ENCODE measurements at places on chromosomes 4 and X.

- DNase-seq, result no peak
These were observed 260.7 kb downstream of the COL25A1 start for GRCh38 chr4:109041463-109042360.

DNA sequence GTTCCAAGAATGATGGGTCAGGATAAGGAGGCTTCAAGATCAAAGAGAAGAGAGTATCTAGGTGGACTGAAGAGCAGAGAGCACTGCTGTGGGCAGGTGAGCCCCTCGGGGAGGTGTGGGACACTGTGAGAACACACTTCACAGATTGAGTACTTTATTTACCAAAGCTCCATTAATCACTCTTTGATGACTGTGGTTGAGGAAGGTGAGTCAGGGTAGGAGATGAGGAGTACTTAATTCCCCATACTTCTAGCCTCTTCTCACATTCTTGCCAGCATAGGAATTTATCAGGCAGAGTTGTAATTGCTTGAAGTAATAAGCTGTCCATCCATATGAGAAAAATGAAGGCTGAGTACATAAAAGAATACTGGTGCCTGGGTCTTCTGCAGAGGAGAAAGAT lies 375.3 kb downstream of the PCDH10 start:
- DNase-seq, result no peak

- no peak for DNase-seq
These were observed 168.7 kb downstream of the DLG3 start for GRCh38 chrX:70613295-70613694.

- DNase-seq, result no peak
These were observed 223.9 kb upstream of the VEGFC start for GRCh38 chr4:177016541-177017141.

DNA sequence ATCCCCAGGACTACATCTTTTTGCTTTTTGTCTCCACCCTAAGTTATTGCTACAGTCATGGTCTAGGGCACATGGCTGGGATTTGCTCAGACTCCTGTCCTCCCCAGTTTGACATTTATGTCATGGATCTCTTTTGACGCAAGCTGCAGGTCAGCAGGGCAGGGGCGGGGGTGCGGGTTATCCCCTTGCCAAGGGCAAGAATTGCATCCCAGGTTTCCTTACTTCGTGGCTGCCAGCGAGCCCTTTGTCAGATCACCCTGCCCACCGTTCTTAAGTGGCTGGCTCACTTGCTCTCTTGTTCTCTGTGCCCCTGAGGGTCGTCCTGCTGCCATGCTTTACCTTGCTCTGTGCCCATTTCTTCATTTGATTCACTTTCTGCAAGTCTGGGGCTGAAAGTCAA lies 21.1 kb upstream of the UBA1 start:
- no peak for DNase-seq

DNA sequence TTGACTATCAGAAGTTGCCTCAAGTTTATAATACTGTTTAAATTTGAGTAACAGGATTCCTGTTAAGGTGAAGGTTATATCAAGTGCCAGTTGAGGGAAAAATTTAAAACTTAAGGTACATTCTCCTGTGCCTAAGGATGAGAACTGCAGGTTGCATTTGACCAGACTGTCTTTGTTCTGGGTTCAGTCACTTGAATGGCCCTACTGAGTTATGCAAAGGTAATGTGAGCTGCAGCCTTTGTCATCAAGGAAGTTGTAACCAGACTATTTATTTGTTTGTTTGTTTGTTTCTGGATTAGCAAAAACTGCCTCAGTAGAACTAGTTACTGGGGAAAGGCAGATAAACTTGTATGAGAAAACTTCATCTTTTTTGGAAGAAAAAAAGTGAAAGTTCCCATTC lies 131.9 kb downstream of the ATOH1 start:
- DNase-seq, result no peak

GRCh38 chrX:372856-373640 lies 13.7 kb downstream of the PPP2R3B start:
- no peak for DNase-seq

- DNase-seq, result no peak
These were observed 53.7 kb downstream of the TEC start for GRCh38 chr4:48215977-48216376.

- no peak for DNase-seq
These were observed 83.6 kb downstream of the ANAPC10 start for GRCh38 chr4:145014365-145014764.

GRCh38 chrX:49190821-49191573 lies 4.8 kb upstream of the PRICKLE3 start:
- DNase-seq, result peak; percentile 90

DNA sequence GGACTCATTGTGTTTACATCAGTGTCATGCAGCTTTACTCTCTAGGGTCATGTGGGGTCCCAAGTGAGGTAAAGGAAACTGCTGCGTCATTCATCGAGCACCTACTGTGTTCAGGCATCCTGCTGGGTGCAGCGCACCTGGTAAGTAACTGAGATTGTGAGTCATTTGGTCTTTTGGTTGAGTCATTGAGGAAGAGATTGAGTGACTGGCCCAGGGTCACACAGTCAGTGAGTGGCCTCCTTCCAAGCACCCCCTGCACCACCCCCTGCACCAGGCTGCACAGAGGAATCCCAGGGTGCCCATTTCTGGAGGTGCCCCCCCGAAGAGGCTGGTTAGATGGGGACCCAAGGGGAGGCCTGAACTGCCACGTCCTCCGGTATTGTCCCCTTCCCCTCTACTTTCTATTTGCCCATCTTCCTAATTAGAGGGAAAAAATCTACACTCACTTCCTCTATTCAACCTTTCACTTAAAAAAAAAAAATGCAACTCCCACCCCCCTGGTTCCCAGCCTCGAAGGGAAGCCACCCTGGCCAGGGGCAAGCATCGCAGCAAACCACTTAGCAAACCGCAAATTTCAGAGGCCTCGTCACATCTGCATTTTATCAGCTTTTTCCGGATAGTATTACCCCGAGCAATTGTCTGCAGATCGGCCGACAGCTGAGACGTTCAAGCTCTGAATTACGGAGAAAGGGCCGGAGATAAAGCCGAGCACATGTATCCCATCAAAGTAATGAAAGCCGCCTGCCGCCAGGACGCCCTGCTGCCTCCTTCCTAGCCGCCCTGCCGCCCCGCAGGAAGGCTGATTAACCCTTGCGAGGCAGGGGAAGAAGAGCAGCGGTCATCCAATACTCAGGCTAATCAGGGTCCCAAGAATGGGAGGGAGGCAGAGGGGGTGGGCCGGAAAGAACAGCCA lies 96.3 kb upstream of the MSX1 start:
- DNase-seq, result no peak

DNA sequence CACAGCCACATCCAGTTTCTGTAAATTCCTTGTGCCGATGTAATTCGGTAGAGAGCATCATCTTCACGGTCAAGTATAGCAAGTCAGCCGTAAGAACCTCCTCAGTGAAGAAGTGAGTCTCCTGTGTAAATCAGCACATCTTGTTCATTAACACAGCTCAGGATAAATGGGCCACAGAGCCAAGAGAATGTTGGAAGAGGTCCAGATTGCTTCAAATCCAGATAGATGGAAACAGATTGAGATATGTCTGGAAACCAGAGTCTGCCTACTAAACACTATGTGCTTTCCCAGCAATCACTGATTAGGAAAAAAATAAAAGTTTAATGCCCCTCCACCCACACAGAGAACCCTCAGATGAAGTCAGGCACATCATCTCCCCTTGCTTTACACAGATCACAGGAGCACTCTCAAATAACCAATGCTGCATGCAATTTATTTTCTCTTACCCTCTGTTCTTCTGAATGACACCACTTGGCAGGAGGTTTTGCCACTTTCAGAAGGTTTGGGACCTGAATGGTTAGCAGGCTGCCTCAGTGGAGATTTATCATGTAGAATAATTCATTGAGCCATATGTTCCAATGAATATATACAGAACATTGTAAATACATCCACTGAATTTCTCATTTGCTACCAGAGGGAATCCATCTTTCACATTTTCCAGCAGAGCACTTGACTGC lies 357.7 kb downstream of the C4orf33 start:
- DNase-seq, result no peak

DNA sequence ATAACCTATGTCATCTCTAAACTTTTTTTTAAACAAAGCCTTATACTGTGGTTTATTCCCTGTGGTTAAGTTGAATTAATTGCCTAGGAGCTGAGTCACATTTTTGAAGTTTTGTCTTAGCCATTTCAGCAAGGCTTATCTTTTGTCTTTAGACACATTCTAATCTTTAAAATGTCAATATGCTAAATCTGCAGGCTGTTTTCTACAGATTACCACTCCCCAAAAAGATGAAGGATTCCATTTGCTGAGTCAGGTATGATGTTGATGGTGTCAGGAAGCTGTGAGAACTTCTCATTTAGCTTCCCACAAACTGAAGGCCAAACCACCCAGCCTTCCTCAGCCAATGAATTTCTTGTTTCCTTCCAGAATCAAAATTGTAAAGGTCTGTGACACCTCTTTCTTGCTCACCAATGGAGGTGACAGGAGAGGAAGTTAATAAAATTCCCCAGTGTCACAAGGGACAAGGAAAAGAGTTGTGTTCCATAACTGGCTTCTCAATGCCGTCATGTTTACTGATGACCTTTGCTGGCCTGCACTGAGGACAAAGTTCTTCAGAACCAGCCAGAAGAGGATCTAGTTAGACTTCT lies 3.7 kb upstream of the CXCL6 start:
- DNase-seq, result no peak

DNA sequence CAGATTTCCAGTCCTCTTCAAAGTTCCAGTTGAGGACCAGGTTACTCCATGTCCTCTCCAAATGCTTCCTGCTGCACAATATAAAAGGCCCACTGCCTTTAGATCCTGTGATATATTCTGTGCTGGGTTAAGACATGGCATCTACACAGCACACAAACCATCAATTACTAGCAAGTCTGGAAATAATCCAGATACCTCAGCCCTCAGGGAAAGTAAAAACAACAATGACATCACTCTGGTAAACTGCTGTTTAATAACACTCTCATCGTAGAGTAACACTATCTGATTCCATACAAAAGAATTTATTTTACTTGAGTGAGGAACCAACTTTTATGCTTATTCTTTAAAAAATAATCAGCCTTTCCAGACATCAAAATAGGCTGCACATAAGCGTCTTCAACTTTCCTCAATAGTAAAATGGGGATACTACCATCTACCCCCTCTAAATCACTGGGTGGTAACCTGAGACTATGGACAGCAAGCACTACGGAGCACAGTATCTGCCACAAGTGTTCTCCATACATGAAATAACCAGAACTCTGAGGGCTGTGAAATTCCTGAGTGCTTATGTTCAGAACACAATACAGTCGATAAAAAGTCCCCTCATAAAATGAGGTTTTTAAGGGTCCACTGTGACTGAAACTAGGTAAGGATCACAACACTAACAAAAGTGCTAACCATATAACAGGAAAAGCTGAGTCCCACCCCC lies 53.4 kb downstream of the ABCG2 start:
- DNase-seq, result no peak

DNA sequence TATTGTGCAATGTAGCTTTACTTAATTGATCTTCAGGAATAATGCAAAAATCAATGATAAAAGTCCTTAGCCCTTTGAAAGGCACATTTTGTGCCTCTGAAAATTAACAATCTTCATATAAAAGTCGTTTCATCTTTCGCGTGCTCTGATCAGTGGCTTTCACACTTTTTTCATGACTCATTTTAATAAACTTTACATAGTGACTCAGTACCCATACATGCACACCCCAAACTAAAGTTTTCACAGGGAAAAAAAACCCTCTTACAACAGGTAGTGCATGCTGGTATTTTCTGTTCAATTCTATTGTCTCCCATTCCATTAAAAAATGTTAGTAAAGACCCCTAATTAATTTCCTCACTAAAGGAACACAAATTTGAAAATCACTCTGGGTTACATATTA lies 21.5 kb downstream of the RWDD4 start:
- DNase-seq, result no peak

- no peak for DNase-seq
These were observed 7.5 kb downstream of the ADGRA3 start for GRCh38 chr4:22508376-22508775.

DNA sequence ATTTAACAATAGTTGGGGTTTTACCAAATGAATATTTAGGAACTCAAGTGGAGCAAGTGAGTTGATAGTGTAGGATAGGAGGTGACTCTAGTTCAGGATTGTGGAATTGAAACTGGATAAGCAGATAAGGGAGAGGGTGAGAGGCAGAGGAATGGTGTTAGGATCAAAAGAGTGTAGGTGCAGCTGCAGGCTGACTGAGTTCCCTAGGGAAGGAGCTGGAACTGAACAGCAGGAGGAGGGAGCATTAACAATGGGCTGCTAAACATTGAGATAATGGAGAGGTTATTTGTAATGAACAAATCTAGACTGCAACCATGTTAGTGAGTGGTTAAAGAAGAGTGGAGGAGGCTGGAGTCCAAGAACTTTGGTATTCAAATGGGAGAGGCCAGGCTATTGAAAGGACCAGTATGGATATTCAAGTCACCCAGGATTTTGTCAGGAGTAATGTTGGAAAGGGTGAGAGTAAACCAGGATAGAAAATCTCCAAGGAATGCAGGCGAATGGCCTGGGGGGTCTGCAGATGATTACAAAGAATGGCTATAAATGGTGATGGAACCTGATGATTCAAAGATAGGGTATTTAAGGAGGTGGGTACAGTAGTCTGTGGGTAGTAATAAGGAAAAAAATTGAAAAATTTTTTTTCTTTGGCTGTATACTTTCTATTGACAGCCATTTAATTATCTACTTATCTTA lies 497.1 kb upstream of the TENM3 start:
- DNase-seq, result no peak

DNA sequence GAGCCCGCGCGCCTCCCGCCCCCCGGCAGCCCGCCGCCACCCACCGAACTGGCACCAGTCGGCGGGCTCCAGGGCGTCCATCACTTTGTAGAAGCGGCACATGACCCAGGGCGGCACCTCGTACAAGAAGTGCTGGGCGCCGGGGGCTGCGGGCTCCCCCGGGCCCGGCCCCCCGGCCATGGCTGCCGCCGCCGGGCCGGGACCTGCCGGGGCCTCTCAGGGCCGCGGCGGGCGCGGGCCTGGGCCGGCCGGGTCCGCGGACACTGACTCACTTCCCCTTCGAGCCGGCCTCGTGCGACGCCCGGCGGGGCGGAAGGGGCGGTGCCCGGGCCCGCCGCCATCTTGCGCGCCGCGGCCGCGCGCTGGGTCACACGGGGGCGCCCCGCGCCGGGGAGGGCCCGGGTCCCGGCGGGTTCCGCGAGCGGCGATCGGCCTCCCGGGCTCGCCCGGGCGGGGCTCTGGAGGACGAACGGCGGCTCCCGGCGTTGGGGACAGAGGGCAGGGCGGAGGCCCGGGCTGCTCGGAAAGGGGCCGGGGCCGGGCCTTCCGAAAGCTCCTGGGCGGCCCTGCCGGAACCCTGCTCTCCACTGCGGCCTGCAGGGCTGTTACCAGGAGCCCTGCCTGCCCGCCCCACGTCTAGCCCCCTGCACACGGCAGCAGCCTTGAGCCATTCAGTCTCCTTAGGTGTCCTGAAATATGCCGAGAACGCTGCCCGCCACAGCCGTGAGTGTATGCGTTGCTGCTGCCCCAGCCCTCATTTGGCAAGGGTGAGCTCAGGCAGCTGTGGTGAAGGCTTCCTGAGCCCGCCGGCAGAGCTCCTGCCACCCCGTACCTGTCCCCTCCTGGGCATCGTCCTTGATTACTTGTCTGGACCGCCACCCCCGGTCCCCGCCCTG lies at the start of gene IRAK1:
Gene IRAK1 (minus strand): TSS at position 270 of the 896 bp plus-strand sequence. CDS start 90 bp downstream, at position 180.
- DNase-seq, result peak; percentile 61

DNA sequence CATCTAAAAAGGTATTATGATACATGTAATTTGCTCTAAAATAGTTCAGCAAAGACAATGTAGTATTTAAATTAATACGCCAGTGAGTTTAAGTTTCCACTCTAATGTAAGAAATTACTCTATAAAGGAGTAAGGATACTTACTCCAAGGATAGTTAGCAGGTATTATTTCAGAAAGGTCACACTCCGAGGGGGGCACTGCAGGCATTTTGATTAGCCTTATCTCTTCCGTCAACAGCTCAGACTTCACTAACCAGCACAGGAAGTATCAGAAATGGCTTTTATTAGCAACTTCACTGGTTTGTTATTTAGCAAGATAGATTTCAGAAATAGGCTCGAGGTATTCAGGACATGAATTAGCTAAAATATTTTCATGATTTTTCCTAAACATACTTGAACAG lies 127.0 kb downstream of the COX18 start:
- DNase-seq, result no peak
